ENCODE measurements at places on chromosomes 5 and 9.

DNA sequence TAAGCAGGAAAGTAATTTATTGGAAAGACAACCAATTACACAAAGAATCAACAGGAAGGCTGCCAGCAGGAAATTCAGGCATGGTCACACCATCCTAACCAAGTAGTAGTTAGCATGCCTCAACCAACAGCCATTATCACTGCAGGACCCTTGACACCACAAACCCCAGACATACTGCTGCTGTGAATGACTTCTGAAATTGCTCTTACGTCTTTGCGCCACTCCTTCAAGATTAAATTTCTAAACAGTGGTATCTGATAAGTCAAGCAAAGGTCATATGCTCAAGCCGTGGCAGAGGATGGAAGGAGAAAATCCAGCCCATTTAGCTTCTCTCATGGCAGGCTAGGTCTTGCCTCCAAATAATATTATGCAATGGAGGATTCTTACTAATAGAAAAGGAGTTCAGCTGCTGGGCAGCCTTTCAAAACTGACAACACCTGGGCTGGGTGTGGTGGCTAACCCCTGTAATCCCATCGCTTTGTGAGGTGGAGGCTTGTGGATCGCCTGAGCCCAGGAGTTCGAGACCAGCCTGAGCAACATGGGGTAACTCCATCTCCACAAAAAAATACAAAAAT is 5.0 kb upstream of the PTGER4 start:
- DNase-seq, result no peak

DNA sequence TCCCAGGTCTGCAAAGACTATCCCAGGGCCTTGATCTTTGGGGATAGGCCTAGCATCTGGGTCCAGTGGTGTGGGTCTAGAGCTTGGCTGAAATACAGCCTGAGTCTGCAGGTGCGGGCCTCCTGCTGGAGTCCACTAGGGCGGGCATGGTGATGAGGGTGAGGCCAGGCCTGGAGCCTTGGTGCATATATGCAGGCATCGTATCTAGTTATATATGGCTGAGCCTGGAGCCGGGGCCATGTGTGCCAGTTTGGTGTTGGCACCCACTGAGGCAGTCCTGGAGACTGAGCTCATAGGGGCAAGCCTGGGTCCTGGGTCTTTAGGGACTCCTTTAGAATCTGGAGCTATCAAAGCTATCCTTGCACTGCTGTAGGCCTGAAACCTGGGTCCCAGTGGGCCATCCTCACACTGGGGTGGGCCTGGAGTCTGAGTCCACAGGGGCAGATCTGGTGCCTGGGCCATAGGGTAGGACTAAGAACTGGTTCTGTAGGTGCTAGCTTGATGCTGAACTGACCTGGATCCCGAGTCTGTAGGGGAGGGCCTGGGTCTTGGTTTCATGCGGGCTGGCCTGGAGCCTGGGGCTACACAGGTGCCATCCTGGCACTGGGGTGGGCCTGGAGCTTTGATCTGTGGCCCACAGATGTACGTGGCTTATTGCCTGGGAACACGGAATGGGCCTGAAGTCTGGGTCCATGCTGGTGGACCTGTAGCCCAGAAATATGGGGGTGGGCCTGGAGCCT is 346.5 kb upstream of the MEF2C start:
- no peak for DNase-seq

- DNase-seq, result no peak
Measured at GRCh38 chr9:122239722-122240121, 11.0 kb upstream of the LHX6 start.

- no peak for DNase-seq
Measured at GRCh38 chr5:115767424-115767823, 49.0 kb downstream of the CDO1 start.

DNA sequence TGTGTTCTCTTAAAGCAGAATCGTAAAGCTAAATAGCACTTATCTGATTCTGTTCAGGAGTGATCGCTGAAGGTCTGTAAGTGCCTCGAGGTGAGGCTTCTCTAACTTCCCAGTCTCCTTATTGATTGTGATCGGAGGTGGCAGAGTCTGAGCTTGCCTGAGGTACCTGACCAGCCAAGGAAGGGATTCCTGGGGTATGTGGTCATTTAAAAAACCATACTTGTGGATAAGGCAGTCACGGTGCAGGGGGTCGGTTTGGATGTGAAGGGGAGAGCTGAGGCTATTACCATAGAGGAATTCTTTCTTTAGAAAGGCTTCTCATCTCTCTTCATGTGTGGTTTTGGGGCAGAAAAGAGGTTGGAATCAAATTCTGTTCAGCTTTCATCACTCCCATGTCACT is 193.7 kb downstream of the TLE4 start:
- DNase-seq, result no peak

DNA sequence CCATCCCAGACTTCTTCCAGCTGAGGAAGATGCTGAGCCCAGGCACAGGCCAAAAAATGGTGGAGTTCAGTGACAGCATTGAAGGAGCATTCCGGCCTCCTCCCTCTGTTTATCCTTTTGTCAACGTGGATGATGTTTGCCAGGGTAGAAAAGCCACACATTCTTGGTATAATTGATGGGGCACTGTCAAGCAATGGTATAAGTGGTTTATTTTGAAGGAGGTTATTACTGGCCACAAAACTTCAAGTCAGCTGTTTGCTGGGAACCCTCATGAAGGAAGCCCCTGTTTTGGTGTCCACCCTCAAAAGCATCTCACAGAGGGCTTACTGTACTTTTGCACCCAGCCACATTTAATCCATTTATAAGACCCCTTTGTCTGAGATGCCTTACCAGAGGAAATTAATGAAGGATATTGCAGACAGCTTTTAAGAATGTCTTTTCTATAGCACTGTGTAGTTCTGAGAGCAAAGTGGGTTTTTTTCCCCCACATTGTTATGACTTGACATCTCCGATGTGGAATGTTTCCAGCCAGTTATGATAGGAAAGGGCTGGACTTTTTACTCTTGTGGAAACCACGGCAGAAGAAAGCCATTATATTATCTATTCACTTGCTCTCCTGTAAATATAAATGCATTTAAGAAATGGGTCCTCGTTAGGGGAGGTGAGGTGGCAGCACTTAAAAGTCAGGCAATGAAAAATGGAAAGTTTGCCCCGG is 95.5 kb upstream of the SPATA31D4 start:
- no peak for DNase-seq

DNA sequence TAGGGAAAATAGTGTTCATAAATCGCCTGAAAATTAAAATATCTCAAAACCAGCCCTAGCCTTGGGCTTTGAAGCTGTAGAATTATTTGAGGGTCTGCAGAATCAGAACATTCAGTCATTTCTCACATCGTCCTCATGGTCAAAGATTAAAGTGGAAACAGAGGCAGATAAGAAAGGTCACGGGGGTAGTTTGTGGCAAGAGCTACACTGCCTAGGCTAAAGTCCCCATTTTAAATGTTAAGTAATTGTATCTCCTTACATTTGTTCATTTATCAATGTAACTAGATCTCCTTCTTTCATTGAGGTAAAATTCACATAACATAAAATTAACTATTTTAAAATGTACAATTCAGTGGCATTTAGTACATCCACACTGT is 139.2 kb downstream of the TLE1 start:
- no peak for DNase-seq

GRCh38 chr9:136178061-136178772 is 26.7 kb downstream of the LHX3 start:
- no peak for DNase-seq

GRCh38 chr5:124056326-124056990 is 544.5 kb downstream of the CSNK1G3 start:
- DNase-seq, result no peak

DNA sequence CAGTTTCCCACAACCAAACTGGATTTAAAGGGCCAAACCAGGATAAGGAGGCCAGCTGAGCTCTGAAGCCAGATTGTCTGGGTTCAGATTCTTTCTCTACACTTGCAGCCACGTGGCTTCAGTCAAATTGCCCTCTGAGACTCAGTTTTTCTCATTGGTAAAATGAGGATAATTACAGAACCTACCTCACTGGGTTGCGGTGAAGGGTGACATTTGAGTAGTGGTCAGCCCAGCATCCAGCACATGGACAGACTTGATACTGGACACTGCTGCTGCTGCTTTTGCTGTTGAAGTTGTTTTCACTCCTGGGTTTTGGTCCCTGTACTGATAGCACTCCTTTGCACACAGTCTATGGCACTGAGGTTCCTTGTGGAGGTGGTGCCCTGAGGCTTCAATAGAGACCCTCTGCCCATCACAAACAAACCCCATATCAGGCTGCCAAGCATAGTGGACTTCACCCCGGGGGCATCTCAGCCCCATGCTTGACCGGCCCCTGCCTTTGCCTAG is 25.7 kb upstream of the CDKN2AIPNL start:
- DNase-seq, result no peak

DNA sequence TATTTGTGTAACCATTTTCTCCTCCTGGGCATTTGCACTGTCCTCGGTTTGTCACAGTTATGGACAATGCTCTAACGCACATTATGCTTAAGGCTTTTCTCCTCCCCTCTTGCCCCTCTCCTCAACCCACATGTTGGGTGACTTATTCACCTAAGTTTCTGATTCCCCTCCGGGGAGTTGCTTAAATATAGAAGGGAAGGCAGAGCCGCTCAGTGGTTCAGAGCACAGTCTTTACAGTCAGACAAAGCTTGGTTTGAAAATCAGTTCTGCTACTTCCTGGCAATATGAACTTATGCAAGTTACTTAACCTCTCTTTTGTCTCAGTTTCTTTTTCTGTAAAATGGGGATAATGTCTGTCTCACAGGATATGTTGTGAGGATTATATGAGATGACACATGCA is 41.2 kb upstream of the SPRY4 start:
- no peak for DNase-seq

DNA sequence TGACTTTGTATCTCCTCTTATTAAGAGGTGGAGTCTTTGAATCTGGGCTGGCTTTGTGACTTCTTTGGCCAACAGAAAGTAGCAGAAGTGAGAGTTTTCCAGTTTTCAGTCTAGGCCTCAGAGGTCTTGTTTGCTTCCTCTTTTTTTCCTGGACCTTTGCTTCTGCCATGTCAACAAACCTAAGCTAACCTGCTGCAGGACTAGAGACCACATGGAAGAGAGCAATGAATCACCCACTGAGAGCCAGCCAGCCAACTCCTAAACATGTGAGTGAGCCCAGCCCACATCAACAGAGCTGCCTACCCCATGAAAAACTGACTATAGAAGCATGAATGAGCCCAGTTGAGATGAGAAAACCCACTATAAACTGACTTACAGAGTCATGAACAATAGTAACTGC is 29.9 kb downstream of the MRPL22 start:
- no peak for DNase-seq

DNA sequence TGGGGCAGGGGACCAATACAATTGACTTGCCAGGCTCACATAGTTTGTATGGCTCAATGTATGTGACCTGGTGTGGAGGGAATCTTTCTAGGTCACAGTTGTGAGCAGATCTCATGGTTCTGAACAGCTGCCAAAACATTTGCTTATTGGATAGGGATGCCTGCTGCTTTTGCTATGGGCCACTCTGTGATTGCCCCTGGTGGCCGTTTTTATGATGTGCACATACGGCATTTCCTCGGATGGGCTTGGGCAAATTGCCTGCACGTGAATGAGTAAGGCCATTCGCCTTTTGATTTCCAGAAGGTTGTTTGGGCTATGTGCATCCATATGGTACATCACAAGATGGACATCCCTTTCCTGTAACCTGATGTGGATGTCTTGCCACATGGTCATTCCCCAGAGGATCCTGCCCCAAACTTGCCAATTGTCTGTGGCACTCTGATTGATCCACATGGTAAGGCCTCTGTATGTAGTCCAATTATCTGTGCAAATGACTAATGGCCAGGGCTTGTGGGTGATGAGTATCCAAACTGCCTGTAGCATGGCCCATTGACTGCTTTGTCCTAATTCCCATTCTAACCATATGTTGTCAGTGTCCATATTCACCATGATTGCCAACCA is 10.7 kb upstream of the SLC22A4 start:
- DNase-seq, result no peak

DNA sequence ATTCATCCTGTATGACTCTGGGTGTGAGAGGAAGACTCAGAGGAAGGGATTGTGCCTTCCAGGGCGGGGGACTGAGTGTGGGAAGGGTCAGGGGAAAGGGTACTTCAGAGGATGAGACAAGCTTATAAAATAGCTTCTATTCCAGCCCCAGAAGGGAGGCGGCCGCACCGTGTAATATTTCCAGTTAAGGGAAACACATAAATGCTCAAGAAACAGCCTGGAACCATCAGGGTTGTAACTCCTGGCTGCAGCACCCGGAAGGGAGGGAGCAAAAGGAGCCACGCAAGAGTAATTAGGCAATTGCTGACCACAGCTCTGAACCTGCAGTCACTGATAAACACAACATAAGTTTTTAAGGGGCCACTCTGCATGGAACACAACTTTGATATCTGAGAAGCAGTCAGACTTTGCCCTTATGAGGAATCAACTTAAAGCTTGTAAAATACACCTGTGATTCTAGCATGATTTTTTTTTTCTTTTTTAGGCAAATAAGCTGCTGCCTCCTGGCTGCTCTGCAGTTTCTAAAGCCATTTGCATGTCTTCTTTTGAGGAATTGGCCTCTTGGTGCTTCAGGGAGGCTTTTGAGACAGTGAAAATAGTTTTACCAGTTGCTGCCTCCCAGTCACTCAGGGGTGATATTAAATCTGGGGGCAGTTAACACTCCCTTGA is 382.7 kb downstream of the ENC1 start:
- DNase-seq, result no peak

- no peak for DNase-seq
Measured at GRCh38 chr5:178273665-178274541, 41.3 kb upstream of the PHYKPL start.

DNA sequence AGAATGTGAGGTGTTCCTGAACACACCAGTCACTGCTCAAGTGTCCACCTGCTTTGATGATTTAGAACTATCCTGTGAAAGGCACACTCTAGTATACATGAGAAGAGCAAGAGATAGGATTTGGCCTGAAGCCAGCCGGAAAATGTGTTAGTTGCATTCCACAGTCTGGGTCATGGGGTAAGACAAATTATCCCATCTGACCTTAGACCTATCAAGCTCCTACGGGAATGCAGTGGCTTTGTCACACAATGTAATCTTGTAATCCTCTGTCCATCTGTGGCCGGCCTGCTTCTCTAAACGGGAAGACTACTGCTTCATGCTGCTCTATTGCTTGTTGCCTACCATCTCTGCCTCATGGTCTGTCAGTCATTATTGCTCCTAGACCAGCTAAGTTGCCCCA is 92.4 kb upstream of the PRRC1 start:
- DNase-seq, result no peak

DNA sequence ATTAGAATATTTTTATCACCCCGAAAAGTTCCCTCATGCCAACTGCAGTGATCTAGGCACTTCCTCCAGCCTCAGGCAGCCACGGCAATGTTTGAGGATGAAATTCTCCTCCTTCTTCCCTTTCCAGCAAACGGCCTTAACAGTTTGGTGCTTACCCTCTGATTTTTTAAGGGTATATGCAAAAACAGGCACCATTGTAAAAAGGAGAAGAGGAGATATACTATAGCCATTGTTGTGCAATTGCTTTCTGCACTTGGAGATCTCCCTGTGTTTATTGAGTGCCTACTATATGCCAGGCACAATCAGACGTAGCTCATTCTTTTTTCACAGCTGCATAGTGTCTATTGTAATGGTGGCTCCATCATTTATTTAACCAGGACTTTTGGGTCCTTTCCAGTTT is 29.4 kb downstream of the GSN start:
- DNase-seq, result no peak

Data from stimulated activated CD8-positive, alpha-beta memory T cell treated with anti-CD3 and anti-CD28 coated beads, Interleukin-4, amount 100 ng/mL, for 1 hour (primary cell).